ENCODE measurements at places on chromosomes 6 and 20.

GRCh38 chr20:7302250-7302649 lies 534.8 kb downstream of the BMP2 start:
- no peak for DNase-seq

- DNase-seq = peak; percentile 88
These were observed at the start of gene VARS2 for GRCh38 chr6:30914076-30914853. Gene VARS2 (plus strand): TSS chr6:30914238. CDS start chr6:30914837, 599 bp downstream.

- no peak for DNase-seq
These were observed 20.4 kb upstream of the ZNF318 start for GRCh38 chr6:43389730-43390295.

GRCh38 chr6:169158174-169158573 lies 95.5 kb downstream of the THBS2 start:
- DNase-seq = no peak

DNA sequence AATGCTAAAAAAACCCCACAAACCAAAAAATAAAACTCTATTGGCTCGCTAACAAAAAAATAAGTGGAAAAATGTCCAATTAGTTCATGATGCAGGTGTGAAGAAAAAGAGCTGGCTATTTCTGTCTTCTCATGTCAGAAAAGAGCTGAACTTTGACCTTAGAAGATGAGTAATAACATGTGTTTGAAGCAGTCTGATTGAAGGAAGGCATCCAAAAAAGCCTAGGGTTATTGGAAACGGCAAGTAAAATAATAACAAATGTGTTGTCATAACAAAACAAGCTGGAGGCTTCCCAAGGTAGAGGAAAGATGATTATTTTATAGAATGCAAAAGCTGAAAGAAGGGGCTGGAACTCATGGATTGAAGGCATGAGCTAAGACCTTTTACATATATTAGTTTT lies 94.4 kb upstream of the FAM184A start:
- no peak for DNase-seq

- no peak for DNase-seq
These were observed 56.3 kb upstream of the CD93 start for GRCh38 chr20:23142162-23143050.

DNA sequence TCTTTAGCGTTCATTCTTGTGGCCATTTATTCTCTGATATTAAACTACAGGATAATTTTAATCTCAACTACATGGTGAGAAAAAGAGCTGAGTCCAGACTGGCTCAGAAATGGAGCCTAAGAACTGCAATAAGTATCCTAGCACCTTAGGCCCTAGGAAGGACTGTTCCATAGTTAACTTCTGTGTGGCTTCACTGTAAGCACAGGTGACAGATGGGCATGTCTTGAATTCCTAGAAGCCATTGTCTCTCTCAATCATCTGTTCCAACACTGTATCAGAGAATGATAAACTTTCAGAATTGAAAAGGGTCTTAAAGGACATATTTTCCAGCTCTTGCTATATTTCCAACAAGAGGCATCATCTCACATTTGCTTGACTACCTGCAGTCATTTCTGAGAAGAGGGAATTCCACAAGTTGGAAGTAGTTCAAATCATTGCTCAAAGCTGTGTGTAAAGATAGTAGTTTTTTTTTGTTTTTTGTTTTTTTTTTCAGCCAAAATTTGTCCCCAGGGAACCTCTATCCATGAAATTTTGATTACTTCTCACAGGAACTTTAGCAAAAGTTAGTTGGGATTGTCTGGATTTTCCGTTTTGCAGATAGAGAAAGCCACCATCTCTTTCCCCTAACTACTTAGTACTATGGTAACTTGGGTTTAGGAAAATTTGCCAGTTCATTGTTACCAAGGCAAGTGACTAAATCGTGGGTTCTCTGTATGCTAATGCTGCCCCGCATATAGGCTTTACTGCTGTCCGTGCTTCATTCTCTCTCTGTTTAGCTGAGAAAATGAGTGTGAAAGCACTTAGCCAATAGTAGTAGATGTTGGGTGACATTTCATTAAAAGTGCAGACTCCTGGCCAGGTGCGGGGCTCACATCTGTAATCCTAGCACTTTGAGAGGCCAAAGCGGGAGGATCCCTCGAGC lies 47.2 kb downstream of the KCNS1 start:
- DNase-seq = no peak

DNA sequence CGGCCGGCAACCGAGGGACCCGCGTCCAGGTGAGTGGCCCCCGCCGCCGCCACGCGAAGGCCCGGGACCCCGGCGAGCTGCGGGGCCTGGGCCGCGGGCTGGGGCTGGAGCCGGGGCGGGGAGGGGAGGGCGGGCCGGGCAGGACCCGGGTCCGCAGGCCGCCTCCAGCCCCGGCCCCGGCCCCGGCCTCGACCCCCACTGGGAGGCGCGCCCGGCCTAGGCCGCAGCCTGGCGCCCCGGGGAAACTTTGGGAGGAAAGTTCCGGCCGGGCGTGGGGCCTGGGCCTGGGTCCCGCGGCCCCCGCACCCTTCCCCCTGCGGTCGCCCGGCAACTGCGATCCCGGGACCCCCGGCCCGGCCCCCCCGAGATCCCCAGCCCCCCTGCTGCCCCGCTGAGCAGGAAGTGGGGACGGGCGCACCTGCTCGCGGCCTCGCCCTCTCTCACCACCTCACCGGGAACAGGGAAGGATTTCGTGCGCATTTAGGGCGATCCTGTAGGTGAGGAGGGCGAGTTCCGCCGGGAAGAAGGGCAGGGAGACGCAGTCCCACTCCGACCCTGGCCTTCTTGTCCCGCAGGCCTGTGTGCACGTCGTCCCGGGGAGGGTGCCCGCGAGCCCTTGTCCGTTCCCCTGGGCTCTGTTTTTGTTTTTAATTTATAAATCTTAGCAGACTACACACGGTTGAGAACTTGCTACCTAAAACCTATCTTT lies 402 bp downstream of the OSBPL2 start:
- DNase-seq = no peak

- no peak for DNase-seq
These were observed 9.2 kb downstream of the TUBB2A start for GRCh38 chr6:3147914-3148757.

- no peak for DNase-seq
These were observed 17.8 kb upstream of the RALGAPB start for GRCh38 chr20:38454556-38455473.

DNA sequence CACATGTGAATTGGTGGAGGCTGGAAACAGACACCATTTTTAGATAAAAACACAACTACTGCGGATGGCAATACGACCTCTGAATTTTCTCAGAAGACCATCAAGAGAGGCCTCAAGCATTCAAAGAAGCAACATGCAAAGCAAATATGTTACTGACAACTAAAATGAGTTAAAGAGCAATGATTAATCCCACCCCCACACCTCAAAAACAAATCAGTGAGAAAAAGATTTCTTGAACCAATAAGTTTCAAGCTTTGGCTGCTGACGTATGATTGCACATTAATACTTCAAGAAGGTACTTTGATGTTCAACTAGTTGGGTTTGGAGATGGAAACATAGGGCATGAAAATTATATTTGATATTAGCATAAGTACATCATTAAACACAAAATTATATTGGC lies 982 bp downstream of the MMUT start:
- no peak for DNase-seq

GRCh38 chr6:121285041-121285440 lies 49.2 kb downstream of the TBC1D32 start:
- no peak for DNase-seq

DNA sequence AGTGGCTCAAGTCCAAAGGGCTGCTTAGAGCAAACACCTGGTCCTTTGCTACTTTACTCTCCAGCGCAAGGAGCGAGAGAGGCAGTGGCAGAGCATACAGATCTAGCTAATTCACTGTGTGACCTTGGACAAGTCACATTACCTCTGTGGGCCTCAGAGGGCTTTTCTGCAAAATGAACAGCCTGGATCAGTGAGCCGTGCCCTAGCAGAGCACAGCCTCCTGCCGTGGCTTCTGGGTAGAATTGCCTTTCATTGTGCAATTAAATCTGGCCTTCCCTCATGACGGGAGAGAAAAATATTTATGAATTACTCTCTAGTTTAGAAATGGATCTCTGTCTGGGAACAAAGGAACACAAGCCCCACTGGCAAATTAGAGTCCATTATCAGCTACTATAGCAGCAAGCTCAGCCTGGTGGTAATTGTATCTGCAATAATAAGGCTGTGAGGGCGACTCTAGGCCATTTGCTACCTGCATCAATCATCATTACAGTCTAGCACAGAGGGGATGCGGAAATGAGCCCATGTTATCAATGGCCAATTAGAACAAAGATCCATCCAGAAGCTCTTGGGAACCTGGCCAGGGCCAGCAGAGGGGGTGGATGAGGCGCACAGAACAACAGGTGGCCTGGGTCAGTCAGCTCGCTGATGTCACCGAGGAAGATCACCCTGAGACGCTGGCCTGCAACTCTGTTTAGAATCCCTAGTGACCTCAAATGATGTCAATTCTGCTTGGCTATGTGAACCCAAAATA lies 114.2 kb upstream of the LY86 start:
- no peak for DNase-seq

- DNase-seq = no peak
These were observed 36.5 kb downstream of the NOX3 start for GRCh38 chr6:155419161-155419560.

- no peak for DNase-seq
These were observed 198.5 kb upstream of the HEY2 start for GRCh38 chr6:125550892-125551291.

DNA sequence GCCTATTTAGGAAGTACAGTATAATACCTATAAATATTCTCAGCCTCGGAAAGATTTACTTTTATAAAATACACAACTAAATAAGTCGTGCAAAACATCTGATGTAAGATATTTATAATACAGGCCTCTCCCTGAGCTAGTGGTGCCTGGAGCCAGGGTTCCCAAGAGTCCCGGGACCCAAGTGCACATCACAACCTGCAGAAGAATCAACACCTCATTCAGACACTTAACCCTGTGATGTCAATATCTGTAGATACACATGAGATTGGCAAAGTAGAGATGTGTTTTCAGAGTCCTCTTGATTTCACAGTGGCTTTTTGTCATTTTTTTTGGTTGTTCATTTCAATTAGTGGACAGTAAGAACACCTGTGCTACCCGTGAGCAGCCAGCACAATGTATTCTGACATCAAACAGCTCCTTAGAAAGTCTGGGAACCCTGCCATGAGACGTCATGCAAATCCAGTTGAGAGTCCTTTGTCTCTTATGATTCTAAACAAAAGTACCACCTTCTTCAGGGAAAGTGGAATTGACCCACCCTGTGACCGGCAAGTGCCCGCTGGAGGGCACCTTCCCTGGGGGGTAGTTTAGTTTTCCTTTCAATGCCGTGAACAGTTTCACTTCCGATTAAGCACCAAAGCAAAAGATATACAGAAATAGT lies 101.6 kb downstream of the DACT2 start:
- DNase-seq = no peak

- no peak for DNase-seq
These were observed 39.3 kb upstream of the TRAM2 start for GRCh38 chr6:52616059-52616690.

GRCh38 chr6:20868397-20869096 lies 334.3 kb downstream of the CDKAL1 start:
- no peak for DNase-seq

DNA sequence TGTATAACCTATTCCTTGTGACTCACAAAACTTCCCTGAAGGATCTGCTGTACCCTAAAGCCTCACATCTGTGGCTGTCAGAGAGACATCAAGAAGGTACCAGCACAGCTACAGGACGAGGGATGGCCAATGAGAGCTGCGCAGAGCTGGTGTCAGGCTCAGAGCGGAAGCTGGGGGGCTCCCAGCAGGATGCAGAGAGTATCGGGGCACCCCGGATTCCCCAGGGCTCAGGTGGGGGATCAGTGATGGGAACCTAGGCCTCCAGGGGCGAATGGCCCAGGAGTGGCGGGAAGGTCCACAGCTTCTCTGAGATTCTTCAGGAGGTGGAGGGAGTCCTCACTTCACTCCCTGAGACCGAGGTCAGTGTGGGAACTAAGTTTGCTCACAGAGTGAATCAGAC lies 30.9 kb upstream of the SMOC2 start:
- no peak for DNase-seq

DNA sequence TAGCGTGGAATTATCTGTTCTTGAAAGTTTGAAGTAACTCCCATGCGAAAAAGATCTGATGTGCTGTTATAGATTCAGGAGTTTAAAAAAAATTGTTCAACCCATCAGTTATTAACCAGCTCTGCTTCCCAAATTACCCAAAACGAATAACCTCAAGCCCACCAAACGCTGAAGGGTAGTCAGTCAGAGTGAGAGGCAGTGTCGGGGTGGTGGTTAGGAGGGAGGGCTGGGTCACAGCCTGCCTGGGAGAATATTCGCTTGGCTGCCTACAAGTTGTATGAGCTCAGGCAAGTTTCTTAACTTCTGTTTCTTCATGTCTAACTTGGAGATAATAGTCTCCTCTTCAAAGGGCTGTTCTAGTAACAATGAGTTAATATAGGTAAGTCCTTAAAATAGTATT lies 114.6 kb downstream of the JPH2 start:
- DNase-seq = no peak

GRCh38 chr20:25345721-25346120 lies 44.9 kb downstream of the ABHD12 start:
- no peak for DNase-seq

GRCh38 chr6:157763129-157763903 lies 59.7 kb upstream of the SNX9 start:
- DNase-seq = no peak

- no peak for DNase-seq
These were observed 11.8 kb upstream of the CAP2 start for GRCh38 chr6:17381424-17382147.

DNA sequence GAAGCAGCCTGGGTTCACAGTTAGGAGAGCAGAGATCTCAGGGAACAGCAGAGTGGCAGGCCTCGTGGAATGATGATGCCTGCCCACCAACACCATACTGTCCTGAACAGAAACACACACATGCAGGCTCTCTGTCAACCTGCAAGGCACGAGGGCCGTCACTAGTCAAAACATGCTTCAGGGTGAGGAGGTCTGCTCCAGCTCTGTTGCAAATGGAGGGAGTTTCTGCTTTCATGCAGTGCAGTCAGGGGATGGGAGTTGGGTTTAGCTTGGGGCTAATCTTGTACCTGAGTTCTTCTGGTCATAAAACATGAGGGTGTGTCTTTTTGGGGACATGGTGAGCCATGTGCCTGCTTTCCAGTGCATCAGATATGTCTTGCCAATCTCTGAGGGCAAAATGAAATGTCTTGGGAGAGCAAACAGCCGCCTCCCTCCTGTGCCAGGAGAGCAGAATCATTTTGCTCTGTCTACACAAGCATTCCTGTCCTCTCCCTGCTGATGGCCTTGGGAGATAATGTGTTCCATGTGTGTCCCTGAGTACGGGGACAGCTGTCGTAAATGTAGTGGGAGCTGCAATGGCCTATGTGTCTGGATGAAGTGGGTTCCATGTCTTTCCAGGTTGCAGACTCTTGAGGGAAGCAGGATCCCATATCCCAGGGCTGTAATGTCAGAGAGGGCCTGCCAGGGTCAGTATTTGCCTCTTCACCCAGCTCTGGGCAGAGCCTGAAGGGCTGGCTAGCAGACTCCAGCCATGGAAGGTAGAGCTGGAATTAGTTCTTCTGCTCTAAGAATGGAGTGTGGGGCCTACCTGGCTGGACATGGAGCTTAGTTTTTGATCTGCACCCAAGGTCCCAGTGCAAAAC lies 40.6 kb downstream of the MAFB start:
- DNase-seq = no peak

- DNase-seq = no peak
These were observed 32.5 kb downstream of the KDM1B start for GRCh38 chr6:18187701-18188100.

GRCh38 chr20:46519471-46520068 lies 6.2 kb upstream of the ZNF334 start:
- DNase-seq = no peak
